ENCODE measurements at places on chromosomes 1 and 21. TPM values are rescaled to one million over a fixed set of nuclear protein-coding genes. Genes with fewer than 3 reads are reported as not detected.

Gene NTRK1
- total RNA-seq: 0.70 TPM

Gene CHD5
- total RNA-seq: 127 TPM

Gene NKAIN1
- 16.7 TPM for total RNA-seq

Gene FAM229A
- 14.6 TPM for total RNA-seq

Gene KLHDC8A
- total RNA-seq: 15.3 TPM

Data from dorsolateral prefrontal cortex (tissue), 122 donors.